NCI-H2029 (cell line): ENCODE measurements at places on chromosomes 7 and 10.

DNA sequence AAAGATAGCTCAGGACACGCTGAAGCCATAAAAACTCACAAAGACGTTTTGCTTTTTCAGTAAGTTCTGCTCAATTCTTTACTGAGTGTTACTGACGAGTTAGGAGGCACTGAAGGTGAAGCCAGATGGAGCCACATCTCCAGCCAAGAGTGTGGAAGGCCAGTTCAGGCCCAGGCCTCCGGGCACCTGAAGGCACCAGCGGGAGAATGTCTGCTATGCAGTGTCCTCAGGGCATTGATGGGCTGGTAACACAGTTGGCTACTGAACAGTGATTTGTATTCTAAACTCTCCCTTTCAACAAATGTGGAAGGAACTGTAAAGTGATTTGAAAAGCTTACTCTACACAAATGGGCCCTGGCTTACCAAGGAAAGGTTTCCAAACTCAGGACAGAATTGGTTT is 64.8 kb upstream of the SVIL start:
- DNase-seq: no peak

- no peak for DNase-seq
These were observed 27.2 kb upstream of the WNT16 start for GRCh38 chr7:121301446-121302213.

GRCh38 chr10:118944959-118945633 is 84.4 kb upstream of the NANOS1 start:
- no peak for DNase-seq

GRCh38 chr10:127850944-127851343 is 41.8 kb downstream of the CLRN3 start:
- no peak for DNase-seq

DNA sequence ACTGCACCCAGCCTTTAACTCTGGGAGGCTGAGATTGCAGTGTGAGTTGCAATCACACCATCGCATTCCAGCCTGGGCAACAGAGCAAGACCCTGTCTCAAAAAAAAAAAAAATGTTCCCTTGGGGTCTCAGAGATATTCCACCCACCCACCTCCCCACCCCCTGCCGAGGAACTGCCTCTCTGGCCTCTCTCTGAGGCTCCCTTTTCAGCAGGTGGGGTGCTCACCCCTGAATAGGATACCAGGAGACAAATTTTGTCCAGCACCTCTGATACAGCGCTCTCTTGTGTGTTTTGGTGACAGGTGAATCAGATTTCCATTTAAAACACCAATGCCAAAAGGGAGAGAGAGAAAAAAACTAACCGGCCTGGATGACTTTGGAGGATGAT is 92.6 kb upstream of the KIF5B start:
- no peak for DNase-seq
